ENCODE measurements at places on chromosomes 5 and 9. TPM values are rescaled to one million over a fixed set of nuclear protein-coding genes. Genes with fewer than 3 reads are reported as not detected.

BHMT gene
- total RNA-seq: not detected

IL9 gene
- not detected for total RNA-seq

TMEM252 gene
- total RNA-seq: not detected

CCDC171 gene
- total RNA-seq: 2.7 TPM

PCDHB11 gene
- total RNA-seq: 0.37 TPM

SLC25A2 gene
- total RNA-seq: 0.39 TPM

TAF11L10 gene
- not detected for total RNA-seq

NUTM2G gene
- not detected for total RNA-seq

LVRN gene
- 0.39 TPM for total RNA-seq

FTMT gene
- not detected for total RNA-seq

CD14 gene
- 0.98 TPM for total RNA-seq

PPP2R2B gene
- not detected for total RNA-seq

PCDHA6 gene
- under 0.01 TPM for total RNA-seq

TMC1 gene
- total RNA-seq: 0.37 TPM

PRDM9 gene
- total RNA-seq: not detected
